ENCODE measurements at places on chromosomes 1 and 21. TPM values are rescaled to one million over a fixed set of nuclear protein-coding genes. Genes with fewer than 3 reads are reported as not detected.

GRCh38 chr1:217389895-217390294 is 241.0 kb downstream of the GPATCH2 start:
- H3K27ac ChIP-seq = no peak overlapping the region
- H3K4me3 ChIP-seq = no peak overlapping the region
- H3K4me1 ChIP-seq = no peaks in the 10 kb centered on the region
- H3K36me3 ChIP-seq = no peaks in the 10 kb centered on the region
- no peak for DNase-seq

GRCh38 chr1:88751714-88752113 is 67.6 kb downstream of the PKN2 start:
- H3K4me3 ChIP-seq = no peak overlapping the region
- no peak overlapping the region for H3K27ac ChIP-seq
- no peaks in the 10 kb centered on the region for H3K27me3 ChIP-seq

GRCh38 chr1:56825436-56825835 is 6.2 kb upstream of the FYB2 start:
- no peak overlapping the region for H3K4me3 ChIP-seq
- H3K36me3 ChIP-seq = no peaks in the 10 kb centered on the region
- H3K27ac ChIP-seq = no peak overlapping the region
- H3K4me1 ChIP-seq = peaks cover 9% of the 10 kb centered on the region

DNA sequence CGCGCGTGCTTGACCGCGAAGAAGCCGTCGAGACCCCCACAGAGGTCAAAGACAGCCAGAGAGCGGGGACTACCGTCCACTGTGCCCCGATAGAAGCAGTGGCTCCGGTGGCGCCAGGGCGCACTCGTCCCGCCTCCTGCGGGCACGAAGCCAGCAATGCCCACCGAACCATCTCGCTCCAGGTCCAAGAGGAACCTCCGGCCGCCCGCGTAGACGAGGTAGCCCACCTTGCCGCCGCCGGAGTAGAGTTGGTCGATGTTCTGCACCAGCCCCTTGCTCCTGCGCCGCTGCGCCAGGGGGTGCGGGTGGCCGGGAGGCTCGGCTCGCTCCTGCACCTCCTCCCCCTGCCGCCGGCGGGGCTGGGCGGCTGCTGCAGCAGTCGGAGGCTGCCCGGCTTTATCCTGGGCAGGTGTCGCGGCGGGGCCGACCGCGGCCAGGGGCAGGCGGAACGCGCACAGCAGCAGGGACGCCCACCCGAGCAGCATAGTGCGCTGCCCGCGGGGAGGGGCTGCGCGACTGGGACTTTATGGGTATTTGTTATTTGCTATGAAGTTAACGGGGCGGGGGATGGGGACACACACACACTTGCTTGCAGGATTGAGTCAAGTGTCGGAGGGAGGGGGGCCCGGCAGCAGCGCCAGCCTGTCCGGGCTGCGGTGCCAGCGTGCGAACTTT is 844 bp downstream of the ADAMTS5 start:
- no peaks in the 10 kb centered on the region for H3K4me1 ChIP-seq
- no peaks in the 10 kb centered on the region for H3K27me3 ChIP-seq
- peak; percentile 44 for DNase-seq

DNA sequence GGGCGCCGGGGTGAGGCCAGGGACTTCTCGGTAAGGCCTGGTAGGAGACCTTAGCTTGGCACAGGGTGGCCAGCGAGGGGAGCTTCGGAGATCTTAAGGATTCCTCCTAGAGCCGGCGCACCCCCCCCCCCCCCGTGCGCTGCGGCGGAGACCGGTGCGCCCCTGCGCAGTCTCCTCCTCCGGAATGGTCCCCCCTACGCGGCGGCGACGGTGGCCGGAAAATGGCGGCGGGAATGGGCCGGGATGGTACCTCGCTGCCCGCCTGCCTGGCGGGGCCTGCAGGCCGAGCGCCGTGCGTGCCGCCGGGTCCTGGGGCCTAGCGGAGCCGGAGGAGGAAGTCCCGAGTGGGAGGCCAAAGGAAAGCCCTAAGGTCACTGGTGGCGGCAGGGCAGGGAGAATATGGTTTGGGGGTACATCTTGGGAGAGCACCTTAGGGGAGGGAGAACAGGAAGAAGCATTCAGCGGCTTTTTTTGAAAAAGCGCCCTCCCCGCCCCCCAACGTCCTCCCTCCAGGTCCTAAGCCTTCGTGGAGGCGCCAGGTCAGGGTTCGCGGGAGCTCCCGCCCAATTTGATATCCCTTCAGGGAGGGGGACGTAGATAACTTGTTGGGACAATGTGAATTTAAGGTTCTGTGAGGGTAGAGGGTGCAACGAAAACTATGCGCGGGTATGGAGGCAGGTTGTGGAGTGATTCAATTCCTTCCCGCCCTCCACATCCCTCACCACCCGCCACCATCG is 429 bp downstream of the SRRM1 start:
- H3K36me3 ChIP-seq = peaks cover 28% of the 10 kb centered on the region
- peak overlapping the region; percentile 77 for H3K4me3 ChIP-seq
- peak; percentile 61 for DNase-seq
- peak overlapping the region; percentile 71 for H3K27ac ChIP-seq

- H3K4me1 ChIP-seq = peaks cover 16% of the 10 kb centered on the region
- no peaks in the 10 kb centered on the region for H3K36me3 ChIP-seq
- no peak for DNase-seq
- H3K27ac ChIP-seq = no peak overlapping the region
- no peak overlapping the region for H3K4me3 ChIP-seq
These were observed 79.6 kb upstream of the SLFNL1 start for GRCh38 chr1:41101076-41101475.

DNA sequence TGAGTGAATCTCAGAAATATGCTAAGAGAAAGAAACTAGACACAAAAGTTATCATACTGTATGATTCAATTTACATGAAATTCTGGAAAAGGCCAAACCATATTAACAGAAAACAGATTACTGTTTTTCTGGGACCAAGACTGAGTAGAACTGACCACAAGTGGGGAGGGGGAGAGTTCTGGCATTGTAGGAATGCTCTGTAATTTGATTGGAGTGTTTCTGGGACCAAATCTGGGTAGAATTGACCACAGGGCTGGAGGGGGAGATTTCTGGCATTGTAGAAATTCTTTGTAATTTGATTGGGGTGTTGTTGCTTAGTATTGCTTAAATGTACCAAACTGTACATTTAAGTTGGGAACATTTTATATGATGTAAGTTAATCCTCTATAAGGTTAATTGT is 3.4 kb upstream of the OR10K1 start:
- H3K36me3 ChIP-seq = no peaks in the 10 kb centered on the region
- no peaks in the 10 kb centered on the region for H3K4me1 ChIP-seq
- no peak for DNase-seq
- H3K27me3 ChIP-seq = no peaks in the 10 kb centered on the region
- H3K27ac ChIP-seq = no peak overlapping the region
- H3K4me3 ChIP-seq = no peak overlapping the region

GRCh38 chr1:161197560-161198193 is 1.2 kb downstream of the ADAMTS4 start:
- H3K4me1 ChIP-seq = no peaks in the 10 kb centered on the region
- no peak for DNase-seq
- no peaks in the 10 kb centered on the region for H3K36me3 ChIP-seq
- H3K27me3 ChIP-seq = no peaks in the 10 kb centered on the region
- peak overlapping the region; percentile 23 for H3K4me3 ChIP-seq

- H3K27me3 ChIP-seq = no peaks in the 10 kb centered on the region
- no peak overlapping the region for H3K4me3 ChIP-seq
- no peaks in the 10 kb centered on the region for H3K4me1 ChIP-seq
- H3K27ac ChIP-seq = no peak overlapping the region
These were observed 343.2 kb downstream of the OLFM3 start for GRCh38 chr1:101653482-101653946.

Gene C1orf105
- 0.24 TPM for total RNA-seq

Gene OSCP1
- 2.9 TPM for total RNA-seq

Gene C1orf198
- 8.0 TPM for total RNA-seq

Measured in right lobe of liver (tissue), 6 donors.